ENCODE measurements at places on chromosomes 6 and 20.

GRCh38 chr6:33375143-33375671, 16.4 kb upstream of the KIFC1 start:
- no peak for DNase-seq

DNA sequence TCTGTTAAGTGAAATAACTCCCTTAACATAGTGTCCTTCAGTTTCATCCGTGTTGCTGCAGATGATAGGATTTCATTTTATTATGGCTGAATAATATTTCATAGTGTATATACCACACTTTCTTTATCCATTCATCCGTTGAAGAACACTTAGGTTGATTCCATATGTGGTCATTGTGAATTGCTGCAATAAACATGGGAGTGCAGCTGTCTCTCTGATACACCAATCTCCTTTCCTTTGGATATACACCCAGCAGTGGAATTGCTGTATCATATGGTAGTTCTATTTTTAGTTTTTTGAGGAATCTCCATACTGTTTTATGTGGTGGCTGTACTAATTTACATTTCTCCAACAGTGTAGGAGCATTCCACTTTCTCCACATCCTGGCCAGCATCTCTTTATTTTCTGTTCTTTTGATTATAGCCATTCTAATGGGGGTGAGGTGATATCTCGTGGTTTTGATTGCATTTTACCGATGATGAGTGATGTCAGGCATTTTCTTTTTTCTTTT, 193.2 kb downstream of the SLC16A10 start:
- DNase-seq: no peak

DNA sequence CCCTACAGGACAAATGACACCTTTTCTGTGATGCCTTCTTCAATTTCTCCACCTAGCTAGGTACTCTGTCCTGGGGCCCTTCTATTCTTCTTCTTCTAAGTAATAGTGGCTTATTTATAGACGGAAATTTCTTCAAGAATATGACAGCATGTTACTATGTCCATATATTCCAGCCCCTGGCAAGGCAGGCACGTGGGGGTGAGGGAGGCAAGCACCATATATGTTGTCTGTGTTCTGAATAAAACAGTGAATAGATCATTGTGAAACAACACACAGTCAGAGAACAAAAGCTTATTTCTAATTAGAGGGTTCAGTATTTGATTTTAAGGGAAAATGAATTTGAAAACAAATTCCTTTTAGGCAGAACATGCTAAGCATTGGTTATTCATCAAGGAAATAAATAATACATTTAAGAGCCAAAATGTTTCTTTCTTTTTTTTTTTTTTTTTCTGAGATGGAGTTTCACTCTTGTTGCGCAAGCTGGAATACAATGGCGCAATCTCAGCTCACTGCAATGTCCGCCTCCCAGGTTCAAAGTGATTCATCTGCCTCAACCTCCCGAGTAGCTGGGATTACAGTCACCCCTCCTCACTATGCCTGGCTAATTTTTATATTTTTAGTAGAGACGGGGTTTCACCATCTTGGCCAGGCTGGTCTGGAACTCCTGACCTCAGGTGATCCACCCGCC, 6.2 kb downstream of the HEBP2 start:
- DNase-seq: no peak

GRCh38 chr6:8530785-8531435, 95.6 kb upstream of the SLC35B3 start:
- no peak for DNase-seq

- DNase-seq: no peak
Measured at GRCh38 chr20:52530571-52530970, 339.0 kb upstream of the ZFP64 start.

DNA sequence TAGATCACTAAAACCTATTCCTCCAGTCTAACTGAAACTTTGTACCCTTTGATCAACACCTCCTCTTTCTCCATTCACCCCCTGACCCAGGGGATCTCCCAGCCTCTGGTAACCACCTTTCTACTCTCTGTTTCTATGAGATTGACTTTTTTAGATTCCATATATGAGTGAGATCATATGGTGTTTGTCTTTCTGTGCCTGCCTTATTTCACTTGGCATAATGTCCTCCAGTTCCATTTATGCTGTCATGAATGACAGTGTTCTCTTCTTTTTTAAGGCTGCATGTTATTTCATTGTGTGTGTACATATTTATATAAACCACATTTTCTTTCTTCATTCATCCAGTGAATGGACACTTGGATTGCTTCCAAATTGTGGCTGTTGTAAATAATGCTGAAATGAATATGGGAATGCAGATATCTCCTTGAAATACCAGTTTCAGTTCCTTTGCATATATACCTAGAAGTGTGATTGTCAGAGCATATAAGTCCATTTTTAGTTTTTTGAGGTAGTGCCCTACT, 57.7 kb downstream of the DHX35 start:
- no peak for DNase-seq

DNA sequence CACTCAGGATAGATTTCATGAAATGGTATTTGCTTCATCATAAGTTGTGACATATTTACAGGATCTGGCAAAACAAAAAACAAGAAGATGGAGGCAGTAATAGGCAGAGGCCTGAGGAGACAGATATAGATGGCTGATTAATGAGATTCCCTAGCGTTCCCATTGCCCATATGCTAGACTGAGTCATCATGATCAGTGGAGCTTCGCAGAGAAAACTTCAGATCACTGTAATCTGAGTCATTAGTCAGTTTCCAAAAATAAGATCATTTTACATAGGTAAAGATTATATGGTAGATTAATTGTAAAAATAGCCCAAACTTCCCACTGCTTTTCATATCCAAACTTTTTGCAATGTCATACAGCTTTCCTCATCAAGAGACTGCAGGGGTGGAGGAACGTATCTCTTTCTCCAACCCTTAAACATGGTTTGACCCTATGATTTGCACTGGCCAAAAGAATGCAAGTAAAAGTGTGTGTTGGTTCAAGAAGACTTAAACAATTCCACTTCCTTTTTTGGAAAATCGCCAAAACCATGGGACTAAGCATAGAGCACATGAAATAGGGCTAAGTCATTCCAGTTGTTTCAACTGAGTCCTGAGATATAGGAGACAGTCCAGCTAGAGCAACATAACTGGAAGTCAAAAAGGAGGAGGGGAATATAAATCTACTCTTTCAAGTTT, 626.0 kb downstream of the RNF144B start:
- no peak for DNase-seq

- DNase-seq: no peak
Measured at GRCh38 chr6:6105472-6106036, 98.8 kb upstream of the NRN1 start.

- DNase-seq: no peak
Measured at GRCh38 chr20:1983301-1983700, 10.6 kb downstream of the PDYN start.

DNA sequence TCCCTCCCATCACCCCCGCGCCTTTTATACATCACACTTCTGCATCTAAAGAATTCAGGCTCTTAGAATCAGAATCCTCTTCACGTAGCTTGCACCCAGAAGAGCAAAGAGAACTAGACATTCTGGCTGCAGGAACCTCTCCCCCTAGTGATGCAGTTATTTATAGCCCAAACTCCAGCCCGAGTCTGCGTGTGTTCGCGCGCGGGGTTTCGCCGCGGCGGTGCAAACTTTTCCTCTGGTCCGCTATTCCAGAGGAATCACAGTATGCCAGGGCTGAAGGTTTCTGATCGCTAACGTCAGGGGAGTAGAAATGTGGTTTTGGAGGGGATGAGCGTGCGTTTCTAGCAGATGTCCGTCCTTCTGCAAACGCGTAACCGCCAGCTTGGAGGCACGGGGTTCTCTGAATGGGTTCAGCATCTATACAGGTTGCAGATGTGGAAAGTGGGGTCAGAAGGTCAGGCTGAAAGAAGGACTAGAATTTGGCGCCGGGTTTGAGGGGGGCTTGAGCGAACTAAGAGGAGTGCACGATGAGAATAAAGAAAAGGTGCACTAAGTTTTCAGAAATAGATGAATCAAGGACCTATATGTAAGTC, 1.8 kb downstream of the EPHA7 start:
- no peak for DNase-seq

All from cortex of kidney (tissue), 1 donor.